Endodermal cell (in vitro differentiated cells): ENCODE measurements at places on chromosomes 13 and 19. TPM values are rescaled to one million over a fixed set of nuclear protein-coding genes. Genes with fewer than 3 reads are reported as not detected.

DNA sequence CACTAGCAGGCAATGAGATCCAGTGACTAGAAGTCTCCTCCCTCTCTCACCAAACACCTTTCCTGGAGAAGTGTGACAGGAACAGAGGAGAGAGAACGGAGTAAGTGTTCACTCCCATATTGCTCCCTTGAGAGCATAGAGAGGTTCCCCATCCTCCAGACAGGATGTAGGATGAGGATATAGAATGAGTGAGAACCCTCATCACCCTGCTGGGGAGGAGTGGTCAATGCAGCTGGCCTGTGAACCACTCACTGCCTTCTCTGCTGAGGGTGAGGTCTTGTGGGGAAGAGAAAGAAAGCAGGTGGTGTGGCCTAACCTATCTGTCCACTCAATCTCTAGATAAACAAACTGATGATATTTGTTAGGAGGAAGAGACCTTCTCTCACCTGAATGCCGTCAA is 386.6 kb downstream of the PCDH20 start:
- DNase-seq: peak; percentile 83
- no peaks in the 10 kb centered on the region for H3K27me3 ChIP-seq
- peaks cover 3% of the 10 kb centered on the region for H3K36me3 ChIP-seq
- no peak overlapping the region for H3K4me3 ChIP-seq
- no peak overlapping the region for H3K27ac ChIP-seq

DNA sequence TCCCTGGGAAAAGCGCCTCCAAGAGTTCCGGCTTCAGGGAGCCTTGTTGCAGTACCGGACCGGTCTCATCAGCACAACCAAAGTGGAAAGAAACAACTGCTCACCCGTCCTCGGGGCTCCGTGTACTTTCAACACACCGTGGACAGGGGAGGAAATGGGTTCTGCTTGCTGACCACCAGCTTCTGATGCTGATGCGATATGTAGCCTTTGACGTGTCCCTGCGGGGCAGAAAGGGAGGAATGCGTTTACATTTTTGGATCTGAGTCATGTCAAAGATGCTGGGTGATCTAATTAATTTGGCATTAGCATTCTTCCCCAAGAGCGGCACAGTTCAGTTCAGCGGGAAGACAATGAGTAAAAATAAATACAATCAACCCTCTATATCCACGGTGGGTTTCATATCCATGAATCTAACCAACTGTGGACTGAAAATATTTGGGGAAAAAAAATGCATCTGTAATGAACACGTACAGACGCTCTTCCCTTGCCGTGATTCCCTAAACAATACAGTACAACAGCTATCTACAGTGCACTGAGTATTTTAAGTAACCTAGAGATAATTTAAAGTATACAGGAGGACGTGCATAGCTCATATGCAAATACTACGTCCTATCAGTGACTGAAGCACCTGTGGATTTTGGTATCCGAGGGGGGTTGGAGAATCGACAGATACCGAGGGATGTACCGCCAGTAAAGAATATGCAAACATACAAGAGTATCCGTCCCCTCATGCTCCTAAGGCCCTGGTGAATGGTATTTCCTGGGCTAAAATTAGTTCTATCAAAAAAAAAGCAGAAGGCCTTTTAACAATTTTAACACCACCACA is 19.8 kb downstream of the PROZ start:
- H3K27ac ChIP-seq: peak overlapping the region; percentile 65
- peak overlapping the region; percentile 31 for H3K4me3 ChIP-seq
- no peak for DNase-seq
- H3K27me3 ChIP-seq: no peaks in the 10 kb centered on the region

- no peak overlapping the region for H3K4me3 ChIP-seq
- no peaks in the 10 kb centered on the region for H3K4me1 ChIP-seq
- no peaks in the 10 kb centered on the region for H3K27me3 ChIP-seq
- H3K36me3 ChIP-seq: no peaks in the 10 kb centered on the region
Measured at GRCh38 chr13:101116341-101116740, 300.0 kb downstream of the NALCN start.

- peak; percentile 51 for DNase-seq
- peak overlapping the region; percentile 97 for H3K4me3 ChIP-seq
- H3K4me1 ChIP-seq: peaks cover 2% of the 10 kb centered on the region
- H3K36me3 ChIP-seq: peaks cover 26% of the 10 kb centered on the region
- no peaks in the 10 kb centered on the region for H3K27me3 ChIP-seq
Measured at GRCh38 chr19:47107953-47108746, 5.4 kb downstream of the ZC3H4 start.

DNA sequence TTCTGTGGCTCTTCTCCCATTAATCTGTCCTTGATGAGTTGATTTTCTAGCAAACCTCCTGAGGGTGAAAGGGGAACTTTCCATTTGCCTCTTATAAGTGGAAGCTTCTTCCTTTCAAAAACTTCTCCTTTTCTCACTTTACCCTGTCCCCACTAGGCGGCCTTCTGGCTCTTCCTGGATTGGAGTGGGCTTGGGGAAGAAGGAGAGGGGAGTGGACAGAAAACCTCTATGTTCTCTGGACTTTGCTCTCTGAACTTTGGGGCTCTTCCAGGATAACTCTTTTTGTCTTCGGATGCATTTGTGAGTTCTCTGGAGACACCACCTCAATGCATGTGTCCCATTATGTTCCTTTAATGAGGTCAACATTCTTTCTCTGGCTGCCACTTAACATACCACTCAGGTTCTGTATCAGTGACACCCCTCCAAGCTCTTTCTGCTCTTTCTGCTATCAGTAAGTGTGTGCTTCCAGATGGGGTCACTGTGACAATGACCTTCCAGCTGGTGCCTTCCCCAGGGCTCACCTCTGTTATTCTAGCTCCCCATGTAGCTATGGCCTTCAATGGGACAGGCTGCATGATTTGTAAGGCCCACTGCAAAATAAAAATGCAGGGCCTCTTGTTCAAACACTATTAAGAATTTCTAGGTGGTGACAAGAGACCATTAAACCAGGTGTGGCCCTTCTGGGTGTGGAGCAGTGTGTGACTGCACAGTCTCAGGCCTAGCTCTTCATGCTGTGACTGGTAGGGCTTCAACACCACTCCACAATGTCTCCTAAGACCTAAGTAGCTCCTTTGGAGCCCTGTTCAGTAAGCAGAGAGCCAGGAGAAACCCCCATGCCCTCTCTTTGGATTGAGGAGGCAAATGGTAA is 389.2 kb downstream of the EFNB2 start:
- H3K27ac ChIP-seq: no peak overlapping the region
- peaks cover 3% of the 10 kb centered on the region for H3K4me1 ChIP-seq
- H3K36me3 ChIP-seq: no peaks in the 10 kb centered on the region
- no peaks in the 10 kb centered on the region for H3K27me3 ChIP-seq

Gene AMER2
- total RNA-seq: 0.06 to 0.07 TPM (median 0.07 TPM) in 3 replicates

Gene KLK4
- total RNA-seq: not detected in 3 replicates
